ENCODE measurements at places on chromosomes 7 and 10. TPM values are rescaled to one million over a fixed set of nuclear protein-coding genes. Genes with fewer than 3 reads are reported as not detected.

- no peak for DNase-seq
Measured at GRCh38 chr7:109745677-109746410, 1176.2 kb downstream of the DNAJB9 start.

DNA sequence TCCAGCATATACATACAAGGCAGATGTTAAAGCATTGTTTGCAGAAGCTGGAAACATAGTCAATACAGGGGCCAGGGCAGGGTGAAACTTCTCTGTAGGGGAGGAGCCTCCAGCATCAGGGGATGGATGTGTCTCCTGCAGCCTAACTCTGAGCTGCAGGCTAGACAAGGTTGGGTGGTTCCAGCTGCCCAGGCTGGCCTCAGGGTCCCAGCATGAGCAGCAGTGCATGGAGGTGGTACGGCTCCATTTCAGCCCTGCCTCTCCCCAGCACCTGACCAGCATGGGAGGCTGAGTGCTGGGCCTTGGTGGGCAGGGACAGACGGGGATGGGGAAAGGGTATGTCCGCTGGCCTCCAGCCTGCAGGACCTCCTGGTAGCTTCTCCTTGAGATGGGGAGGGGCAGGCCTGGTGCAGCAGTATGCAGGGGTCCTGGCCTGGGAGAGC lies 7.4 kb upstream of the TBRG4 start:
- no peak for DNase-seq

- DNase-seq: no peak
Measured at GRCh38 chr7:22569586-22570321, 69.8 kb upstream of the STEAP1B start.

- DNase-seq: no peak
Measured at GRCh38 chr10:15570738-15571339, 148.9 kb downstream of the ITGA8 start.

GRCh38 chr7:66261941-66262340 lies 56.8 kb downstream of the TPST1 start:
- DNase-seq: no peak

DNA sequence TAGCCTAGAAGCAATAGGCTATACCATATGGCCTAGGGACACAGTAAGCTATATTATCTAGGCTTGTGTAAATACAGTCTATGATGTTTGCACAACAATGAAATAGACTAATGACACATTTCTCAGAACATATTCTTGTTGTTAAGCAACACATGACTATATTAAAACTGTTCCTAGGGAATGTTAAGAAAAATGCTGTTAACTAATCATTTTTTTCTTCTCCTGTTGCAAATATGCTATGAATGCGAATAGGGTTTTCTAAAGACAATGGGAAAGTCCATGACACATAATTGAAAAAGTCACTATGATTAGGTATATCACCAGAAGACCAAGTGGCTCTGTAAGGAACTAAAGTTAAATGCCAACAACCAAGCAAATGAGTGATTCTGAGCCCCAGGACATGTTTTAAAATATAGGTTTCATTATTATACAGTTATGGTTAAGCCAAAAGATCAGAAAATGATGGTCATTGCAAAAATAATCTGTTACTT lies 454.0 kb upstream of the SORCS1 start:
- no peak for DNase-seq

DNA sequence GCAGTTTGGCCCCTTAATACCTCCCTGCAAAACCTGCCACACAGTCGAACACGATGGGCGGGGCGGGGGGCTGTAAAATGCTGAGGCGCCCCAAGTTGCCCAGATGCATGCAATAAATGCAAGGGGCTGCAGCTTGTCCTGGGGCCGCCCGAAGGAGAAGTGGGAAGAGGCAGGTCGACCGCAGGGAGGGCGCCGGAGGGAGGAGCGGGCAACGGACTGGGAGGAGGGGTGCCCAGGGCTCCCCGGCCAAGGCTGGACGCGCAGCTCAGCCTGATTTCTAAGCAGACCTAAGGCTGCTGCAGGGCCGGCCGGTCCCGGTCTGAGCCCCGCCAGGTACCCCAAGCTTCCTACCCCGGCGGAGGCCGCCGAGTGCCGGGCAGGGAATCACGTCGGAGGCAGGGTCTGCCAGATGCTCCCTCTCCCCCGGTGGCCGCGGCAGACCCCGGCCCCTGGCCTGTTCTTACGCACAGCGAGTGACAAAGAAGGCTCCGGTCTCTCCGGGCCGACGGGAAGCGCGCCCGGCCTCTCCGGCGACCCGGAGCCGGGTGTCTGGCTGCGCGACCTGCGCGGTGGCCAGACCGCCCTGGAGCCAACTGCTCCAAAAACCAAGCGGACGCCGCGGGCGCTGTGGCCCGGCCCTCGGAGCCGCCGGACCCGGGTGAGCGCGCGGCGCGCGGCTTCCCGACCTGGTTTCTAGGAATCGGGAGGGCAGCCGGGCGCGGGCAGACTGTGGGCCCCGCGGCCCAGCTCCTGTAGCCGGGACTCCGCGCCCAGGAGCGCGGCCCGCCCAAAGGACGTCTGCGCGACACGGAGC lies 744 bp upstream of the EBF3 start:
- DNase-seq: no peak

GRCh38 chr7:99027241-99027640 lies 116.7 kb downstream of the SMURF1 start:
- DNase-seq: no peak

- no peak for DNase-seq
Measured at GRCh38 chr7:42105554-42106358, 131.3 kb downstream of the GLI3 start.

Gene DNAJC12
- 4.1 TPM for total RNA-seq

Gene MGAM2
- 0.12 TPM for total RNA-seq

All from aorta (tissue), 5 donors.